Osteoblast (primary cell): ENCODE measurements at places on chromosomes 1 and 21. TPM values are rescaled to one million over a fixed set of nuclear protein-coding genes. Genes with fewer than 3 reads are reported as not detected.

DNA sequence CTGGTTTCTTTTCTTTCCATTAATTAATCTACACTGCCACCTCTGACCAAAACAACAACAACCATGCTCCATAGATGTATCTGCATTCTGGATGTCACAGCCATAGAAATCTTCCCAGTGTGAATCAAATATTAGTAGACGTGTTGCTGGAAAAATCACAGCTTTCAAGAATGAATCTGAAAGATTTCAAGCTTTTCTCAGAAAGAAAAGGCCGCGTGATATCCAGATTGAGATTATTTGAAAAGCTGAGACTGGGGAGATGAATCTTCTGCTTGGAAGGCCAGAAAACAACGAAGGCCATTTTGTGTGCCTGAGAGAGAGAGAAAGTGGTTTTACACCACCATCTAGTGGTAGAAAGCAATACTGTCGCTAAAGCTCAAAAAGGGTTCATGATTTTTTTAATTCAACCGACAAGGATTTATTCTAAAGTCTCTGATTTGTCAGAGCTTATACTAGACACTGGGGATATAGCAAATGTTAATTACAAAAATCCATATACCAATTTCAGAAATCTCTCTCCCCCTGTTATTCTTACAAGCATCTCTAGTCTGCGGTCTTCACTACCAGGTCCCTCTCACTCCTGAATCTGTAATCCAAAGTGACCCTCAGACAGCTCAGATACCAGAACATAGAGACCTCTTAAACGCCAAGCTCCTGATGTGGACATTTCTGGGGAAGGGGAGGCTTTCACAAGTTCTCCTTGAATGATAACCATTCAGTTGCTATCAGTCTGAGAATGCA lies 87.5 kb upstream of the SGIP1 start:
- no peaks in the 10 kb centered on the region for H3K27me3 ChIP-seq
- peak overlapping the region; percentile 45 for H3K27ac ChIP-seq
- no peak overlapping the region for H3K4me3 ChIP-seq
- no peaks in the 10 kb centered on the region for H3K36me3 ChIP-seq

DNA sequence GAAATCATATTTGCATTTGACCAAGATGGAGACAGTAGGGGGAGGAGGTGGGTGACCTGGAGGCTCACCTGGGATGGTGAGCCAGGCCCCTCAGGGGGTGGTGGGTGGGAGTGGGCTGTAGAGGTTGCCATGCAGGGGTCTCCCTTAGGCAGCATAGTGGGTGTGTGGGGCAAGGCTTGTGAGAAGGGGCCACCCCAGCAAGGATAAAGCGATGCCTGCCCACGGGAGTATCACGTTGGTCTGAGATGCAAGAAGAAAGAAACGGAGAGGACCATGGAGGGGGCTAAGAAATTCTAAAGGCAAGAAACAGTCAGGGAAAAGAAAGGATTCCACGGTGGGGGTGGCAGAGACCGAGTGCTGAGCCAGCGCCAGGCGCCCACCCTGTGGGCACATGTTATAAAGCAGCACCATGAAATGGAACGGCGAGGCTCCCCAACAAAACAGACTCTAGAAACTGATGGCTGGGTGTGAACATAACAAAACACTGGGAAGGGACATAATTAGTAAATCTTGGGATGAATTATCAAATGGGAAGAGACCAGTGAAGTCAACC lies 11.7 kb upstream of the C2CD2 start:
- no peak for DNase-seq
- peaks cover 15% of the 10 kb centered on the region for H3K27me3 ChIP-seq
- H3K27ac ChIP-seq = no peak overlapping the region
- peaks cover 22% of the 10 kb centered on the region for H3K4me1 ChIP-seq
- H3K4me3 ChIP-seq = no peak overlapping the region

DNA sequence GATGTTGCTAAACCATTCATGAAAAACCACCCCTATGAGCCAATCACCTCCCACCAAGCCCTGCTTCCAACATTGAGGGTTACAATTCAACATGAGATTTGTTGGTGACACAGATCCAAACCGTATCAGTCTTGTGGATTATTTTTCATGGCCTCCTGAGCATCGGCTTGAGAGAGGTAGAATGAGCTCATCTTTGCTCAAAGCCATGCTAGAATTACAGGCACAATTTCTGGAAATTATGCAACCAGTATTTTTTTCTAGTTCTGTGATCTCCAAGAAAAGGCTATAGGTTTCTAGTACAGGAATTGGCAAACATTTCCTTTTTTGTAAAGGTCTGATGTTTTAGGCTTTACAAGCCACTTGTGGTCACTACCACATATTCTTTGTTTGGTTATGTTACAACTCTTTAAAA lies 219.4 kb downstream of the DUSP10 start:
- no peak overlapping the region for H3K27ac ChIP-seq
- DNase-seq = no peak
- no peaks in the 10 kb centered on the region for H3K36me3 ChIP-seq

DNA sequence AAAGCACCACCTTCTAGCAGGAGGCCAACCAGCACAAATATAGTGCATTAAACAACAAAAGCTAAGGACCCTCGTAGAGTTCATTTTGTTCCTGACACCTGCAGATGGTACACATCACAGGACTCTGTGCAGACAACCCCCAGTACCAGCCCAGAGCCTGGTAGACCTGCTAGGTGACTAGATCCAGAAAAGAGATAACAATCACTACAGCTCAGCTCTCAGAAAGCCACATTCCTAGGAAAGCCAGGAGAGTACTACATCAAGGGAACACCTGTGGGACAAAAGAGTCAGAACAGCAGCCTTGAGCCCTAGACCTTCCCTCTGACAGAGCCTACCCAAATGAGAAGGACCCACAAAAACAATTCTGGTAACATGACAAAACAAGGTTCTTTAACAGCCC lies 344.7 kb upstream of the PTBP2 start:
- no peaks in the 10 kb centered on the region for H3K27me3 ChIP-seq
- no peak for DNase-seq
- no peaks in the 10 kb centered on the region for H3K36me3 ChIP-seq
- no peak overlapping the region for H3K27ac ChIP-seq

- H3K27ac ChIP-seq = no peak overlapping the region
- no peaks in the 10 kb centered on the region for H3K36me3 ChIP-seq
- no peak overlapping the region for H3K4me3 ChIP-seq
- DNase-seq = peak; percentile 38
- H3K27me3 ChIP-seq = no peaks in the 10 kb centered on the region
Observed at GRCh38 chr1:4488018-4488417, 166.4 kb upstream of the AJAP1 start.

- H3K4me3 ChIP-seq = no peak overlapping the region
- peaks cover 14% of the 10 kb centered on the region for H3K4me1 ChIP-seq
- no peak overlapping the region for H3K27ac ChIP-seq
- no peaks in the 10 kb centered on the region for H3K27me3 ChIP-seq
- H3K36me3 ChIP-seq = no peaks in the 10 kb centered on the region
Observed at GRCh38 chr1:211353562-211354212, 27.1 kb downstream of the TRAF5 start.

DNA sequence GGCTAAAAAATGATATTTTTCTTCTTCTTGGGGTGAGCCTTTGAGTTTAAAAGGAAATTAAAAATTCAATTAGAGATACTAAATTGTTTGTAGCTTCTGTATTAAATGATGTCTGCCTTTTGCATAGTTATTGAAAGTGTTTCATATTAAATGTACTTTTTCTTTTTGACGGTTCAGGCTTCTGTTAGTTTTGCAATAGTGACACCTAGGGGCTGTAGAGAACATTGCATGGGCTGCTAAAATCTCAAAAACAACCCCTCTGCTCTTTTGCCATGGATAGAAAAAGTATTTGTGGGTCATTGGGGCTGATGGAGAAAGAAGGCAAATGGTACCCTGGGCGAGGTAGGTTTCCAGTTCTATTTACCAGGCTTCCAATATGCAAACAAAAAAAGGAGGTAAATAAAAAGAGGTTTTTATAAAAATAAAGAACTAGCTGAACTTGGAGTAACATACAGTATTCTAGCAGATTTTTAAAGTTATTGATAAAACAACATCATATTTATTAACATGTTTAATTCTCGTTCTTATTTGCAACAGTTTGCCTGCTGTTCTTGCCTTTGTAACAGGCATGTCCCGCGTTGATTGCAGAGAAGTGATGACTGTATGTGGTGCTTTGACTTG lies 115.4 kb upstream of the HOOK1 start:
- H3K4me3 ChIP-seq = no peak overlapping the region
- no peaks in the 10 kb centered on the region for H3K36me3 ChIP-seq
- DNase-seq = no peak
- no peaks in the 10 kb centered on the region for H3K27me3 ChIP-seq
- H3K27ac ChIP-seq = no peak overlapping the region

DNA sequence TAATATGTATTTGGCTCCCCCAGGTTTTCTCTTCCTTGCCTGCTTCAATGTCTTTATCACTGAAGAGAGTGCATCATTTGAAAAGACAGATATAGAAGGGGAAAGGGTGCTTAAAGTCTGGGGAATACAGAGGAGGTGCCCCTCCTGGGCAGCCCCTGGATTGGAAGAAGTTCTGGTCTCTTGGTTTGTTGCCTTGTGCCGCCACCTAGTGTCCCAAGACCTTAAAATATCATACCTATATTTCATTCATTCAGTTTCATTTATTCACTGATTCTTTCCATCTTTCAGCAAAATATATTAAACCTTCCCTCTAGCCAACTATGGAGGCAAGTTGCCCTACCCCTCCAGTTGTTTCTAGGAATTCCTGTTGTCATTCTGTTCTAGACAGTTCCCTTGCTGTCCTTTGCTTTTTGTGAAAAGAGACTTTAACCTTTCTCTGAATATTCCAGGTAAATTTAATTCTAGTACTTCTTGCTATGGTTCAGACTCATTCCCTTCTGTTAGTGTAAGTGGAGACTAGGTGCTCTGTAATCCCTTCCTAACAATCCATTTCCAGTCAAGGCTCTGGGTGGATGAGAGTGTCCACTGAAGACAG lies 56.1 kb downstream of the MEF2D start:
- no peak overlapping the region for H3K4me3 ChIP-seq
- H3K36me3 ChIP-seq = no peaks in the 10 kb centered on the region
- no peak overlapping the region for H3K27ac ChIP-seq
- DNase-seq = no peak
- no peaks in the 10 kb centered on the region for H3K4me1 ChIP-seq

- DNase-seq = no peak
- no peaks in the 10 kb centered on the region for H3K27me3 ChIP-seq
- no peaks in the 10 kb centered on the region for H3K36me3 ChIP-seq
Observed at GRCh38 chr1:28247612-28248272, 11.6 kb upstream of the SESN2 start.

- no peaks in the 10 kb centered on the region for H3K36me3 ChIP-seq
- no peak overlapping the region for H3K27ac ChIP-seq
- no peak overlapping the region for H3K4me3 ChIP-seq
- H3K4me1 ChIP-seq = peaks cover 43% of the 10 kb centered on the region
- H3K27me3 ChIP-seq = no peaks in the 10 kb centered on the region
- peak; percentile 70 for DNase-seq
Observed at GRCh38 chr1:109790735-109791494, 27.2 kb upstream of the EPS8L3 start.

GRCh38 chr1:54663725-54664124 lies 22.1 kb downstream of the MROH7 start:
- no peaks in the 10 kb centered on the region for H3K27me3 ChIP-seq
- no peak overlapping the region for H3K4me3 ChIP-seq

Gene DCST2
- not detected in 2 replicates for total RNA-seq

Gene ANGPTL7
- under 0.01 TPM in 1 of 2 replicates, not detected in the other for total RNA-seq

Gene BARHL2
- not detected in 2 replicates for total RNA-seq
